Activated CD4-positive, alpha-beta memory T cell treated with anti-CD3 and anti-CD28 coated beads for 36 hours (primary cell): ENCODE measurements at places on chromosomes 6 and 20.

GRCh38 chr20:54254596-54254995 lies 46.7 kb downstream of the PFDN4 start:
- DNase-seq = no peak

- DNase-seq = no peak
These were observed 12.8 kb downstream of the ADNP start for GRCh38 chr20:50918403-50918802.

- no peak for DNase-seq
These were observed 1.9 kb downstream of the PPP1R3D start for GRCh38 chr20:59938221-59938620.

DNA sequence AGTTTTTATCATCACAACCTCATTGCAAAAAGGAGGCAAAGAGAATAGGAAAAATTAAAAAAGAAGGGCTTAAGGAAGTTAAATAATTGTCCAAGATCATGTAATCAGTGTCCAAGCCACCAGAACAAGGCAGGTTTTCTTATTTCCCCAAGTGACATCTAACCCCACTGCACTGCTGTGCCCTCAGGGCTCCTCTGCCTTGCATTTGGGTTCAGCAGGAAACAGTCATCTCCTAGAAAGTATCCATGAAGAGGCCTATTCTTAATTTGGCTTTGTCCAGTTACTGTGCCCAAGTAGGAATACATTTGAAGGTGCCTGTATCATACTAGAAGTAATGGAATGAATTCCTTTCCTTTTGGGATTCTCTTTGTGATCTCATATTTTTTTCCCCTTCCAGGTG lies 10.5 kb downstream of the TMEM14A start:
- no peak for DNase-seq

DNA sequence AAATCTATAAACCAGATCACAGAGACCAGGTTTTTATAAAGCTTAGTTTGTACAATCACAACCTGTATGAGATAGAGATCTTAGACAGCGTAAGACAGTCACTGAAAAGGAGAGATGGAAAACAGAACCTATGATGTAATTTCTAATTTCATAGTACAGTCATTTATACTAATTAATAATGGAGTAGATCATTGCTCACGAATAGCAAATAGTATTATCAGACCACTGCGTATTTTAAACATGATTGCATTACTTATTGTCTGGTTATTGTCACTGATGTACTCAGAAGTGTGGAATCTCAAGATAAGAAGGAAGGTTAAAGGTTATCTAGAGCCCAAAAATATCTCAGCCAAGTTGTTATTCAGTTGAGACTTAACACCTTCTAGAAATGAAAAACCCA lies 115.6 kb downstream of the KHDC1L start:
- no peak for DNase-seq

- DNase-seq = no peak
These were observed 39.7 kb downstream of the THBS2 start for GRCh38 chr6:169213814-169214520.

GRCh38 chr6:148980234-148980633 lies 233.4 kb downstream of the UST start:
- no peak for DNase-seq

GRCh38 chr20:49483018-49483695 lies 689 bp upstream of the KCNB1 start:
- DNase-seq = no peak

GRCh38 chr6:31140643-31141042 lies 1.8 kb upstream of the PSORS1C2 start:
- no peak for DNase-seq

- no peak for DNase-seq
These were observed 688.2 kb downstream of the TBC1D32 start for GRCh38 chr6:120646101-120646500.

- DNase-seq = no peak
These were observed 260.4 kb upstream of the THEMIS start for GRCh38 chr6:128161263-128161662.

DNA sequence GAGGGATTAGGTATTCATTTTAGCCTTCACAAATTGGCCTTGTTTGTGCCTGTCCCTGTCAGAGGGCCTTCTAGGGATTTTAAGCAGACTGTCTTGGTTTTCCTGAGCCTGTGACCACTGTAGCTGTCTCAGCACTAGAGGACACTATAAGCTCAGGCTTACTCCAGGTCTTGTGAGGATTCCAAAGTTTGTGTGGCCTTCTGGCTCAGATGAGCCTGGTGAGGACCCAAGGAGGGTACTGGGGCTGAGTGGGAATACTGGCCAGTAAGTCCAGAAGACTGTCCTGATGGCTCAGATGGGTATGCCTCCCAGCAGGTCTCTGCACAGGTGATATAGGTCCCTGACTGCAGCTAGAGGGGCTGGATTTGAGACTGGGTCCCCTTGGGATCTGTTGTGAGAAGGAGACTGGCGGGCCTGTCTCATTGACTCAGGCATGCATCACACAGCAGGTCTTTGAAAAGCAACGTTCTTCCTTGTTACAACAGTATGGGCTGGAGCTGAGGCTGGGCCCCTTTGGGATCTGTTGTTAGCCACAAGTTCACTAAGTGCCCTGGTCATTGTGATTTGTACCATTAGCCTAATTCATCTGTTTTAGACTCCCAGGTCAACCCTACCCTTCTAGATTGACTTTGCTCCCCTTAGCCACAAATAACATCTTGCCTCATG lies 26.3 kb upstream of the TFB1M start:
- DNase-seq = no peak

- no peak for DNase-seq
These were observed 249.4 kb upstream of the TFAP2D start for GRCh38 chr6:50463931-50464330.

DNA sequence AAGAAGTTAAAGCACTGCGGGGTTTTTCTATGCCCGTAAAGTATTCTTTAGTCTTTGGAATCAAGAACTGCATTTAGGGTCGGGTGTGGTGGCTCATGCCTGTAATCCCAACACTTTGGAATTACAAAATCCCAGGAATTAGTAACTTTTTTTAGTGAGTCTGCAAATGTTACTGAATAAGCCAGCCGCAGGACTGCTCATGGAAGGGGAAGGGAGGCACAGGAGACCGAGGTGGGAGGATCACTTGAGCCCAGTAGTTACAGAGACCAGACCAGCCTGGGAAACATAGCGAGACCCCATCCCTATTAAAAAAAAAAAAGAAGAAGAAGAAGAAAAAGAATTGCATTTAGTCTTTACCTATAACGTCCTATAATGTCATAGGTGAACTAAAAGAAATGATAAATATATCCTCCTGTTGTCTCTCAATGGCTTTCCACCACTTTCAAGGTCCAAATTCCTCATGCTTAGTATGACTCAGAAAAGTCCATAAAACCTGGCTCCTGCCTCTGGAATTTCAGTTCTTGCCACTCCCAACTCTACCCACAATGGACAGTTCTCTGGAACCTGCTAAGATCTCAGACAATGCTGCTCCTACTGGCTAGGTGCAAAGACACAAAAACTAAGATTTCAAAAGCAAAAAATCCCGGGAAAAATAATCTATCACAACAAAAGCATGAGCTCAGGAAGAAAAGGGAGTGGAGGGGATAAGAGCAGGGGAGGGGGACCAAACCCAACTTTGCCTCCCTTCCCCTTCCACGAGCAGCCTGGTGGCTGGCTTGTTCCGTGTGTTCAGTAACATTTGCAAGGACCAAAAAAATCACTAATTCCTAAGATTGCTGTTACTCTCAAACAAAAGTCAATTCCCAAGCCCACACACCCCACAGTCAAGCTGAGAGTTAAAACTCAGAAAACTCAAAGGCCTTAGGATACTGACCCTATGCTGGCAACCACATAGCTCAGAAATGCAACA lies 39.0 kb downstream of the B4GALT5 start:
- no peak for DNase-seq

DNA sequence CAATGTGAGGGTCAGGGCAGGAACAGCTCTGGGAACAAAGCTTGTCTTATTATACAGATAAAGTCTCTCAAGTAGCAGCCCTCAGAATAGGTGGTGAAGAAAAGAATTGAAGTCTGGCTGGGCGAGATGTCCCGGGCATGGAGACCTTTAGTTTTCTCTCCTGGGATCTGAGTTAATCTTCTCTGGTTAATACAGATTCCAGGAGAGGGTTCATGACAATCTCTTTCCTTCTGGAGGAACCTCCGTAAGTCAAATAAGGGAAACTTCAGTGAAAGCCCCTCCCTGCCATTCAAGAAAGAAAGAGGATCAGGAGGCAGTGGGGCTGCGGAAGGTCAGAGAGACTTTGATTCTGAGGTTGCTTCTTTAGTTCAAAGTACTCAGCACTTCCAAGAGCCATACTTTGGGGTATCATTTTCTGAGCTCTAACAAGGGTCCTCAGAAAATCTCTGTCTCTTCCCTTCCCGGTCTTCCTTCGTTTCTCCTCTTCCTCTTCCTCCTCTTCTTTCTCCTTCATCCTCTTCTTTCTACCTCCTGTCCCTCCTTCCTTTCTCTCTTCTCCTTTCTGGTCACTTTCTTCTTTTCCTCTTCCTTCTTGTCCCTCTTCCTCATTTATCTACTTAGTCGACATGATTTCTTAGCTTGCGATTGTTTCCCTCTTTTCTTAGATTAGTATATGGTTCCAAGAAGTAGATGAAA lies 4.6 kb upstream of the ZNF184 start:
- DNase-seq = no peak

DNA sequence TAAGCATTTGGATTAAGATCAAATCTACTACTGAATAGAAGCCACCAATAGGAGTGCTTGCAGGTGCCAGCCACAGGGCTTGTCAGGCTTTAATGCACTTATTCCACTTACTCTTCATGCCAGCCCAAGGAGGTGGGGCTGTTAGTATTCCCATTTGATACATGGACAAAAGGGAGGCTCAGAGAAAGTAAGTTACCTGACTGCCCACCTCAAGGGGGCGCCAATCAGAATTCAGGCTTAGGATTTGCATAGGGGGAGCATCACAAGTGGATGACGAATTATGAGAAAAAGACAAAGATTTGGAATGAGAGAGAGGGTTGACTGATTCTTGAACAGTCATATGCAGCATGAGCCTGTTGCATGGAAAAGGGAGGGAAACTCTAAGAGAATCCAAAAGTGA lies 188.4 kb upstream of the TSHZ2 start:
- DNase-seq = peak; percentile 55

- DNase-seq = peak; percentile 22
These were observed 312.5 kb downstream of the EYA4 start for GRCh38 chr6:133553652-133554051.

DNA sequence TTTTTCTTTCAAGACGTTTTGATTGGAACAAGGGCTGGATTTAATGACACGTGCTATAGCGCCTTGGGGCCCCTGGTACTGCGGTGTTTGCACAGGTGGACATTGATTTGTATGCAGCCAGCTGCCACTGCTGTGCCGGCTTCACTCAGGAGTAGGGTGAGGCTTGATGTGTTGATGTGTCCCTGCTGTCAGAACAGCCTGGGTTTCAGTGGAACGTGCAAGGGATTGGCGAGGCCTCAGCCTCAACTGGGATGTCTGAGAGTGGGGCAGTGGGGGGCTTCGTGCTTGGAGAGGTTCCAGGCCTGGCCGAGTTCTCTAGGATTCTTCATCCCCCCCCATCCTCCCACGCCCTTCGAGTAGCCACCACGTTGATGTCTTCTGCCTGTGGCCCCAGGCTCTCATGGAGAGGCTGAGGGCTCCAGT lies 23.0 kb downstream of the PYGB start:
- peak; percentile 3 for DNase-seq

DNA sequence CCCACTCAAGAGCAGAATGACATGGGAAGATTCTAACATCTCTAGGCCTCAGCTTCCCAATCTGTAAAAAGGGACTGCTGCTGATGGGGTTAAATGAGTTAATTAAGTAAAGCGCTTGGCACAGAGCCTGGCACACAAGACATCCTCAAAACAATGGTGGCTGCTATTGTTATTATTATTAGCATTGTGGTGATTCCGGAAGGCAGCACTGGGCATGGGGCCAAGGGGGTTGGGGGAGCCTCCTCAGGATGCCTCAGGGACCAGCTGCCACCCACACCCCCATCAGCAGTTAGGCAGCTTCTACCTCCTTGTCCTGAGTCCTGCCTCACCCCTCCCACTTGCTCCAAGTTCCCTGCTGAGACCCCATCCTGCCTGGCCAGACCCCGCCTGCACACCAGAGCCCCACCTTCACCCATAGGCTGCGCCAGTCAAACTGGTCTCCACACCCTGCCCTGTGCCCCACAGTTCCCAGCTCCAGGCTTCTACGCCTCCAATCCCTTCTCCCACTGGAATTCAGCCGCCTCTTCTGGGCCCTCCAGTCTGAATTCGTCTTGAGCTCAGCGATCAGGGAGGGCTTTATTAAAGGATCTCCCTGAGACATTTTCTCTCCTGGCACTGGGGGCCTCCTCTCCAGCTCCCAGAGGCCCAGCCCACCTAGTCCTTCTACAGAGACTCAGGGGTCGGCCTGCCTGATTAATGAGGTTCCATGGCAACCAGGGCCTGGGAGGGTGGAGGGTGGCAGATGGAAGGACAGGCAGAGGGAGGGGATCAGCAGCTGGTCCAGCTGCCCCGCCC lies 1.5 kb downstream of the E2F1 start:
- DNase-seq = no peak

DNA sequence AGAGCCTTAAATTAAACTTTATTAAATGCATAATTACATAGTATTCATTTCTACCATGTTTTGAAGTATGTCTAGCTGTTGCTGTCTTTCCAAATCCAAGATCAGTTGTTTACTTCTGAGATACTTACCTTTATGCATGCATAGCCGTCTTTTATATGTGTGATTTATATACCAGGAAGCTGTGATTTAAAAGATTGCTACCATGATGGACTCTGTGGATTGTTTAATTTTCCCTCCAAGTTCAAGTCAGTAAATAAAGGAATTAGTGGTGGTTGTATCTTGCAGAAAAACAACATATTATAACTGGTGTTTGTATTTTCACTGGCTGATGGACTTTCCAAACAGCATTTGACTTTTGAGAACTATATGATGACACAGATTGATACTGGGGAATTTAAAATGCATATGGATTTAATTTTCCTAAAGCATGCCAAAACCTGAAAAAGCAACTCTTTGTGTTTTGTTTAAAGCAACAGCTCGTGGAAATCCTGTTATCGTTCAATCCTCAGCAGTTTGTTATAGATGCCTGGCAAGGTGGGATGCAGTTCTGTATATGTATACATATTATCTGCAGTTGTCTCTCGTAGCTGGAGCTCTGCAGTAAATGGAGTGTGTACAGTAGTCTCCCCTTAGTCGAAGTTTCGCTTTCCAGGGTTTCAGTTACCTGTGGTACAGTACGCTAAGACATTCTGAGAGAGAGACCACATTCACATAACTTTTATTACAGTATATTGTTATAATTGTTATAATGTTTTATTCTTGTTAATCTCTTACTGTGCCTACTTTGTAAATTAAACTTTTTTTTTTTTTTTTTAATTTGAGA lies 77.1 kb downstream of the CBFA2T2 start:
- no peak for DNase-seq

- no peak for DNase-seq
These were observed 90.0 kb downstream of the ELOVL5 start for GRCh38 chr6:53258774-53259155.

- DNase-seq = no peak
These were observed 11.2 kb downstream of the UST start for GRCh38 chr6:148757944-148758480.

- DNase-seq = no peak
These were observed 71.1 kb downstream of the PERP start for GRCh38 chr6:138036111-138036510.

DNA sequence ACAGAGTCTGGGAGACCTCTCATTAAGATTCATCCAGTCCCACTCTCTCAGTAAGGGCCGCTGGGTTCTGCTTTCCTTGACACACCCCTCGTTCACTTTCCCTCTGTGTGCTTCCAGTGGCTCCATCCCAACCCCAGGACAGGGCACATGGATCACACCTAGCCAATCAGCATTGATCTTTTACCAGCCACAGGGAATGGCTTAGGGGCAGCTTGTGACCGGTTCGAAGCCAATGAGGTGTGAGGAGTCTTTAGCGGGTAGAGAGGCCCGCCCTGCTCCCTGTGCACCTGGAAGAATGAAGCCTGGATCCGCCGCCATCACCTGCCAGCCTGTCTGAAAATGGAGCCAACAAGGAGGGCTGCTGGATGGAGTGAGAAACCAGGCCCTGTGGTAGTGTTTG lies 35.2 kb upstream of the OVOL2 start:
- no peak for DNase-seq
